Naive B cell (primary cell): ENCODE measurements at places on chromosomes 4 and X.

- H3K27me3 ChIP-seq: no peaks in the 10 kb centered on the region
- H3K4me3 ChIP-seq: peak overlapping the region; percentile 96
- no peaks in the 10 kb centered on the region for H3K36me3 ChIP-seq
- H3K4me1 ChIP-seq: peaks cover 38% of the 10 kb centered on the region
- DNase-seq: no peak
Measured at GRCh38 chr4:110195561-110196205, 2.7 kb downstream of the ELOVL6 start.

- no peaks in the 10 kb centered on the region for H3K27me3 ChIP-seq
- no peak overlapping the region for H3K27ac ChIP-seq
- DNase-seq: no peak
- no peaks in the 10 kb centered on the region for H3K4me1 ChIP-seq
- no peak overlapping the region for H3K4me3 ChIP-seq
Measured at GRCh38 chr4:181957088-181957487, 286.1 kb upstream of the TENM3 start.

DNA sequence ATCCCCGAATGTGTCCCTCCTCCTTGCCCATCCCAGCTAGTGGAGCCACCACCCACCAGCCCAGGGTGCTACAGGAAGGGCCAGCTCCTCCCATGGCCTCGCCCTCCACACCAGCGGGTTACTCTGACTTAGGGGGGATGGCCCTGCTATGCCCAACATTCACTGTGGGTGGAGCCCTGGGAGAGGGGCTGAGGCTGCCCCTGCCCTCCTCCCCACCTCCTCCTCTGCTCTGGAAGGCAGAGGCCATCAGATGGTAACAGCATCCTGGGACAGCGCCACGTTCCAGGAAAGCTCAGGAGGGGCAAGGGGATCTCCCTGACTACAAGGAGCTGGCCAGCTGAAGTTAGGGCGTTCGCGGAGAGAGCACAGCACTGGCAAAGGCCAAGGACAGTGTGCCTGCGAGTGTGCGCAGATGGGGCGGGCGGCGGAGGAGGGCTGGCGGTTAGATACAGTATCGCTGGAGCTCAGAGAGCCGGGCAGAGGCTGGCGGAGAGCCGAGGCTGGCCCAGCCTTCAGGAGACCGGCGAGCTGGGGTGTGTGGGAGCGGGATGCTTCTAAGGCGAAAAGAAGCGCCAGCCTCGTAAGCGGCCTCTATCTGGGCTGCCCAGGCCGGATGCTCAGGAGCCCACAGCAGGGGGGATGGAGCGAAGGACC, 1.5 kb downstream of the JAKMIP1 start:
- peaks cover 17% of the 10 kb centered on the region for H3K4me1 ChIP-seq
- H3K4me3 ChIP-seq: peak overlapping the region; percentile 73
- no peak overlapping the region for H3K27ac ChIP-seq
- peaks cover 29% of the 10 kb centered on the region for H3K36me3 ChIP-seq
- H3K27me3 ChIP-seq: peaks cover 66% of the 10 kb centered on the region
- no peak for DNase-seq

GRCh38 chr4:183455431-183456195, 11.2 kb downstream of the CDKN2AIP start:
- DNase-seq: no peak
- H3K27ac ChIP-seq: peak overlapping the region; percentile 70
- H3K4me1 ChIP-seq: peaks cover 8% of the 10 kb centered on the region
- H3K27me3 ChIP-seq: no peaks in the 10 kb centered on the region

- no peak overlapping the region for H3K4me3 ChIP-seq
- H3K36me3 ChIP-seq: no peaks in the 10 kb centered on the region
- H3K27ac ChIP-seq: no peak overlapping the region
- H3K27me3 ChIP-seq: no peaks in the 10 kb centered on the region
Measured at GRCh38 chr4:124163401-124163800, 549.1 kb downstream of the ANKRD50 start.

GRCh38 chrX:54288968-54289367, 68.9 kb downstream of the WNK3 start:
- no peaks in the 10 kb centered on the region for H3K4me1 ChIP-seq
- no peak for DNase-seq
- no peak overlapping the region for H3K27ac ChIP-seq
- no peaks in the 10 kb centered on the region for H3K36me3 ChIP-seq
- no peaks in the 10 kb centered on the region for H3K27me3 ChIP-seq

- H3K27ac ChIP-seq: no peak overlapping the region
- no peak for DNase-seq
- no peak overlapping the region for H3K4me3 ChIP-seq
- no peaks in the 10 kb centered on the region for H3K4me1 ChIP-seq
- no peaks in the 10 kb centered on the region for H3K36me3 ChIP-seq
Measured at GRCh38 chr4:138437263-138437851, 195.2 kb upstream of the SLC7A11 start.

DNA sequence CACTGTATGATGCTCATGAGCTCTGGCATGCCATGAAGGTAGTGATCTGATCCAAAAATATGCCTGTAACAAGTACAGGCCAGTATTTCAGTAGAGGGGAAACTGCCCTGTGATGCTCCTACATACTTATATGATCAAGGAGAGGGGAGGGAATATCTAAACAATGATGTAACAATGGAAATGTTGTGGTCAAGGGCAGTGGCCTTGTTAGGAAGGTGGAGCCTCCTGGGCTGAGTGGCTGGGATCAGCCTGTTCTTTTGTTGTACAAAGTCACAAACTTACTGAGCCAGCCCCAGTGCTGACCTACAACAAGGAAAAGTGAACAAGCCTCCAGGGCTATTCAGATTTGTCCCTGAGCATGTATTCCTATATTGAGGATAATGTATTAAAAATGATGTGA, 70.3 kb downstream of the ANXA10 start:
- H3K27me3 ChIP-seq: peaks cover 3% of the 10 kb centered on the region
- DNase-seq: no peak
- no peak overlapping the region for H3K4me3 ChIP-seq
- no peak overlapping the region for H3K27ac ChIP-seq

DNA sequence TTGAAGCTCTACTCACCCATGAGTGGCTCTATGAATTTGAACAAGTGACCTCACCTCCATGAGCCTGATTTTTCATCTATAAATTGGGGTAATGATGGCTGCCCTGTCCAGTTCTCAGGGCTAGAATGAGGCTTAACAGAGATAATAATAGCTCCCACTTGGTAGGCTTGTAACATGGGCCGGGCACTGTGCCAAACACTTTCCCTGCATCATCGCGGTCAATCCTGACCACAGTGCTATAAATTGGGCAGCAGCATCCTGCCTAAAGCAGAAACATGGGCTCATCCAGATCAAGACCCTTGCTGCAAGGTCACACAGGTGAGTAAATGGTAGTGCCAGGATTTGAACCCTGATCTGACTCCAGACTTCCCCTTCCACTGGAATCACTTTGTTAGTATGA, 12.8 kb downstream of the APLN start:
- H3K27ac ChIP-seq: no peak overlapping the region
- H3K4me1 ChIP-seq: no peaks in the 10 kb centered on the region
- no peak overlapping the region for H3K4me3 ChIP-seq
- DNase-seq: no peak
- H3K27me3 ChIP-seq: no peaks in the 10 kb centered on the region

- H3K27me3 ChIP-seq: no peaks in the 10 kb centered on the region
- H3K36me3 ChIP-seq: no peaks in the 10 kb centered on the region
- H3K4me1 ChIP-seq: no peaks in the 10 kb centered on the region
Measured at GRCh38 chr4:160319868-160320260, 1217.0 kb downstream of the RAPGEF2 start.
